ENCODE measurements at places on chromosomes 4 and X. TPM values are rescaled to one million over a fixed set of nuclear protein-coding genes. Genes with fewer than 3 reads are reported as not detected.

The CAPN6 gene
- total RNA-seq, result 52.4 TPM

The CDKL2 gene
- total RNA-seq, result 0.90 TPM

- DNase-seq, result no peak
Observed at GRCh38 chr4:40998675-40999358, 215.5 kb downstream of the APBB2 start.

DNA sequence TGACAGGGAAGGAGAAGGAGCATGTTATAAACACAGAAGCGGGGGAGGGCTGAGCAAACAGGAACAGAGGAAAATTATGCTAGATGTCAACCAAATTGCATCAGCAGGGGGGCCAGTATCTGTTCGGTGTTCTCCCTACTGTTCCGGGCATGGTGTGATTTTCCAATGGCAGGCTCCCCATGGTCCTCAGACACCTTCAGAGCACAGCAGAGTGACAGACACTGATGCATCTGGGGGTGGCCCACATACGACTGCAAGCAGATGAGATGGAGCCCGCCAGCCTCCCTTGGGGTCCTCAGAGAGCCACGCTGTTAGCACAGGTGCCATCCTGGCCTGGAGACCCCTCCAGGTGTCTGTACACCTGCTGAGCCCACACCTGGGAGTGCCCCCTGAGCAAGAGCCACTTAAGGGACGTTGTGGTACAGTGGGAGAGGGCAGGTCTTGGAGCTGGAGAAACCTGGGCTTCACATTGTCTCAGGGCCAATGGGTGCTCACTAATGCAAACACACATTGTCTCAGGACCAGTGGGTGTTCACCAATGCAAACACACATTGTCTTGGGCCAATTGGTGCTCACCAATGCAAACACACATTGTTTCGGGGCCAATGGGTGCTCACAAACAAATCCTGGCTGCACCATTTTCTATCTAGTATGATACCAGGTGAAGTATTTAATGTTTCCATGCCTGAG lies 95.4 kb downstream of the SLC2A9 start:
- no peak for DNase-seq

DNA sequence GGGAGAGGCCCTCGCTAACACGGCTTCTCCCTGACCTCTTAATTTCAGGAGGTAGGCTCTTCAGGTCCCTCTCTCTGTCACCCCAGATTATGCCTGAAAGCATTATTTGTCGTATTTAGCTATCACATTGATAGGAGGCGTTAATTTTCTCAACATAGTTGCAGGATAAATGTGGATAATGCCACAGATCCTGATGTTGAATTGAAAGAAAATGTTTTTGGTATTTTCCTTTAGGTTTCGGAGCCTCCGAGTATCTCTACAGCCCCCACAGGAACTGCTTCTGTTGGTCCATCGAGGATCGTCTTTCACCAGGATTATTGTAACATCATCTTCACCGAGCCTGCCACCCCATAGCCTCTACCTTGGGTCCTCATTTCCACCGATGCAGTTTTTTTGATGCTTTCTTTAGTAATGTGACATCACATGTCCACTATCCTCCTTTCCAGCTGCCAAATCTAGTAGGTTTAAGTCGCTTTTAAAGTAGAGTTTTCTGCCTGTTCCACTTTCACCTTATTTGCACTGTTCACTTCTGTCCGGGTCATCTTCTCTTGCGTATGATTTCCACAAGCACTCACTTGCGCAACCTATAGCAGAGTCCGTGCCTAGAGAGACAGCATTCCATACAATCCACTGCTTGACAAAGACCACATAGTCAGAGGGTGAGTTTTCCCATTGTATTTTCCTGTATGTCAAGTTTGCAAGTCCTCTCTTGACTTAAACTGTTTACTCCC lies 665 bp downstream of the TIGD2 start:
- DNase-seq, result peak; percentile 53

The SPACA5 gene
- not detected for total RNA-seq

DNA sequence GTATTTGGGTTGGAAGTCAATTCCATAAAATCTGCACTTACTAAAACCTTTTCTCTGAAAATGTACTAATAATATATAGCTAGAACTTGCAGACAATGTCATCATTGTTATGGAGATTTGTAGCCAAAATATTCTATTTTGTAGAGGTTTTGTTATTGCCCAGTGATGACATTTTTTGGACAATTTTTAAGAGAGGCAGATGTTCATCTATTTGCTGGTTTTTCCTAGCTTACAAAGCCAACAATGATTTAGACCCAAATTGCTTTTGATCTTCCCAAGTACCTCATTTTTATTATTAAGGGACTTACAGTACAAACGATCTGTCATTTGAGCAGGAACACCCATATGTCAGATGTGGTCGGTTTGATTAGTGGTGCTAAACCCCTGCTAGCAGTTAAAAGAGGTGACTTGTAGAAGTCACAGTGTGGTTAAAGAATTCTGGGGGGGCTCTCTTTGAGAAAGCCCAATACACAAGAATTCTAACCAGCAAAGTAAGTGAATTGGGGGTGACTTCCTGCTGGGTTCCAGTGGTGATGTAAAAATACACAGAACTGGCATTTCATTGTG lies 136.2 kb downstream of the KIT start:
- DNase-seq, result no peak

Measured in urinary bladder (tissue), 4 donors.